Suppressor macrophage treated with lipopolysaccharide for 1 hour (primary cell): ENCODE measurements at places on chromosomes 1 and 21.

- no peak for DNase-seq
These were observed 895.6 kb downstream of the TTLL7 start for GRCh38 chr1:83103341-83103740.

DNA sequence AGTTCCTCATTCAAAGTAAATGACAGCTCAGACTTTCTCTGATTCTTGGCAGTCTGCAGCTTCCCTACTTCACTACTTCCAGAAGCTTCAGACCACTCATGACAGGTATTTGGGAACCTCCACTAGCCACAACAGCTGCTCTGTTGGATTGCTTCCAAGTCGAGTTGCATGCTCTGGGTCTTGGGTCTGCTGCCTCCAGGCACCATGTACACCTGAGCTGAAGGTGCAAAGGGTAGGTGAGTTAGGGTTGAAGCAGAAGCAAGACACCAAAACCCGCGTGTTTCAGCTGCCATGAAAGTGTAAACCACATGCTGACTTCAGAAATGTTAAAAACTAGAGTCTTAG, 62.7 kb downstream of the ZNF684 start:
- no peak for DNase-seq

- DNase-seq: no peak
These were observed 23.4 kb downstream of the ZNF678 start for GRCh38 chr1:227586733-227587132.

- no peak for DNase-seq
These were observed 111.2 kb upstream of the OLIG2 start for GRCh38 chr21:32914424-32915039.

- peak; percentile 93 for DNase-seq
These were observed 3.5 kb upstream of the FCMR start for GRCh38 chr1:206925106-206925736.

DNA sequence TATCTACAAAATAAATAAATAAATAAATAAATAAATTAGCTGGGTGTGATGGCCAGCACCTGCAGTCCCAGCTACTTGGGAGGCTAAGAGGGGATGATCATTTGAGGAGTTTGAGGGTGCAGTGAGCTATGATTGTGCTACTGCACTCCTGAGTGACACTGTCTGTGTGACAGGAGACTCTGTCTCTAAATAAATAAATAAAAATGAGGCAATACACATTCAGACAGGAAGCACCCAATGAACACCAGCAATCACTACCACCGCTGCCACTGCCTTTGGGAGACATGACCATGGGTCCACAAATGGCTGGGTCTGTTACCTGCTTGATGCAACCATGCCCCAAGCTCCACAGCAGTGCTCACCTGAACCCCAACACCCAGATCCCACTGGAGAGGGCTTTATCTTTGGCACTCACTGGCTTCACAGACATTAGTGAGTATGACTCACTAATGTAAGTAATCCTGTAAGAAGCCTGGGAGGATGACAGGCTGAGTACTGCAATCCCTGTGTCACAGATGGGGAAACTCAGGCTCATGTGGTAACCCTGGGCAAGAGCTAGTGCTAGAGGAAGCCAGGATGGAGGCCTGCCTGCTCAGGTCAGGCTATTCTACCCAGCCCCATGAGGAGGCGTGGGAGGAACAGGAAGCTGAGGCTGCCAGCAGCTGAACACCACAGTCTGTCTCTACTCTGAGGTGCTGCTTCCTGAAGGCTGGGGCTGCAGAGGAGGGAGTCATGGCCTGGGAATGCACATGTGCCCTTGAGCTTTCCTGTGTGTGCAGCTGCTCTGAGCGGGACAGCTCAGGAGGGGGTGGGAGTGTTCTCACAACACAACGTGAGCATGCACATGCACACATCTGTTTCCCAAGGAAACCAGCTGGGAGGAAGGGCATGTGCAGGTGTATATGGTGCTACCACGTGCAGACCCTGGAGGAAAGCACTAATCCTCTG, 43.0 kb downstream of the SLC9A1 start:
- peak; percentile 99 for DNase-seq

GRCh38 chr1:84426376-84426775, 28.1 kb downstream of the DNASE2B start:
- no peak for DNase-seq

DNA sequence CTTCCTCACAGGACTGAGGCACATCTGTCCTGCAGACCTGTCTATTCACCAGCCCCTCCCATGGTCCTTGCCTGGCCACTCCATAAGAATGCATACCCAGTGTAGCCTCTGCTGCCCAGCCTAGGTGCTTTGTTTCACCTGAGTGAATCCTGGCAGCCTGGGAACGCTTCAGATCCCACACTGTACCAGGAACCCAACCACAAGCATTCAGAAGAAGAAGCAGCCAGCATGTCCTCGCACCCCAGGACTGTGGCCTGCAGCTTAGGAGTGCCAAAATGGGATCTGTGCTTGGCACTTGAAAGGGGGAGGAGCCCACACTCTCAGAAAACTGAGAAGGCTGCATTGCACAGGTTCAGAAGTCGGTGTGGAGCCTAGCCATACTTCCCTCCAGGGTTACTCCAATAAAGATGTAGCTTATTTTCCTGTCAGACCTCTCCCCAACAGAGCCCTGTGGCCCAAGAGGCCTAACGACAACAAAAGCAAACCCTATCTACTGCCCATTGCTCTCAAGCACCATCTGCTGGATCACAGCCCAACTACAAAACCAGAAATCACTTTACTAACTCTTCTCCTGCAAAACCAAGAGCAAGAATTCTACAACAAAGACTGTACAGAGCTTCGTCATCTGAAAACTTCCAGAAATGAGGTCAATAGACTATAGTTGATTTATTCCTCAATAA, 923.1 kb upstream of the NEGR1 start:
- DNase-seq: no peak

DNA sequence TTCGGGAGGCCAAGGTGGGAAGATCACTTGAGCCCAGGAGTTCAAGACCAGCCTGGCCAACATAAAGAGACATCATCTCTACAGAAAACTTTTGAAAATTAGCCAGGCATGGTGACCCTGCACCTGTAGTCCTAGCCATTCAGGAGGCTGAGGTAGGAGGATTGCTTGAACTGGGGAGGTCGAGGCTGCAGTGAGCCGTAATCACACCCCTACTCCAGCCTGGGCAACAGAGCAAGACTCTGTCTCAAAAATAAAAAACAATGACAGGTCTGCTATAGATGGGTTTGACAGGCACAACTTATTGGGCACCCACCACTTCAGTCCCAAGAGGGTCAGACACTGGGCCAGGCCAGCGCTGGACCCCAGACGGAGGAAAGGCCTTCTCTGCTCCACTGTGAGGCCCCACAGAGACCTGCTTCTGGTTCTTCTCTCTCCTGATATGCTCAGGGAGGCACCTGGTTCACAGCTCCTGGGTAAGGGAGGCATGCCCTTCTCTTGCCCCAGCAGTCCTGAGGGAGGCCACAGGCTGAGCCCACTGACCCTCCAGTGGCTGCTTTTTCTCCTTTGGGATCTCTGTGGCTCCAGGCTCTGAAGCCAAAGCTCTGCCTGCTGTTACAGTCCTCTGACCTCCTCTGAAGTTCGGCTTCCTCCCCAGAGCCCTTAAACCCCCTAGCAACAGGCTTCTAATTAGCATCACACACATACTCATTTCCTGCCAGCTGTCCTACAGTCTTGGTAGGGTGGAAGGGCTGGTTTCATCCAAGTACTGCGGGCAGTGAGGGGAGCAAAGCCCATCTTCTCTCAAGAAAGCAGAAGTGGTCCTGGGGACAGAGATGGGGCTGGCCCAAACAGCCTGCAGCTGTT, 14.4 kb downstream of the S100A16 start:
- DNase-seq: peak; percentile 76

GRCh38 chr1:158153746-158154444, 26.8 kb upstream of the CD1D start:
- DNase-seq: peak; percentile 73

GRCh38 chr21:33261635-33262034, 4.5 kb upstream of the IL10RB start:
- DNase-seq: no peak

DNA sequence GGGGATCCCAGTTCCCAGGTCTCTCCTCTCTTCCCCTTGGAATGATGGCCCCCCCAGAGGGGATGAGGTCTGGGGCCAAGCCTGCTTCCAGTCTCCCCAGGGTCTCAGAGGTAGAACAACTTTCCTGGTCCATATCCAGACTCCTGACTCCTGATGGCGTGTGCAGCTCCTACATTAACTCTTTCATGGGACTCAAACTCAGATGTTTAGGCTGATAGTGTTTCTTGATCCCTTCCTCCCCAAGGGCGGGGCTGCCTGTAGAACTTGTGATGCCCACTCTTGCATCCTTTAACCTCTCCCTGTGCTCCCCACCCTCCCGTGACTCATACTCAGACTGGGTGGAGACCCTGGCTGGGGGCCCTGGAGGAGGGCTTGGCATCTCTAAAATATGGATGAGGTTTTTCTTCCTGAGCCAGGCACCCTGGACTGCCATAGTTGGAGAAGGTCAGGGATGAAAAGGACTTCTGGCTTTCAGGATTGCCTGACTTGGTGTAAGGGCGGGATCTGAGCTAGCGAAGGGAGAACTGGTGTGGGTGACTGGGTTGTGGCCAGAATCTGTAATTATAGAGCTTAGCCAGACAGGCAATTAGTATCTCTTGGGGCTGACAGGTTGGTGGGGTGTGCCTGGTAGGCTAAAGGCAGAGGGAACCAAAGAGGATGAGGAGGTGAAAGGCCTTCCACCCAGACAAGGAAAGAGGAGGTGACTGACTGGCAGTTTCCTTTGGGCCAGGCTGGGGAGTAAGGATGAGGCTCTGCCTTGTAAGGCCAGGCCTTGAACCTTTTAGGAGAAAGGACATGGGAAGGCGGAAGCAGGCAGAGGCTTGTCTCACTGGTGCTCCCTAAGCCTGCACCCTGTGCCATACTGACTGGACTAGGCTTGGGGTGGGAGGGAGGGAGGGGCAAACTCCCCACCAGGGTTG, 1.5 kb downstream of the ATP8B2 start:
- no peak for DNase-seq

- no peak for DNase-seq
These were observed 44.0 kb upstream of the FMO2 start for GRCh38 chr1:171140956-171141687.

DNA sequence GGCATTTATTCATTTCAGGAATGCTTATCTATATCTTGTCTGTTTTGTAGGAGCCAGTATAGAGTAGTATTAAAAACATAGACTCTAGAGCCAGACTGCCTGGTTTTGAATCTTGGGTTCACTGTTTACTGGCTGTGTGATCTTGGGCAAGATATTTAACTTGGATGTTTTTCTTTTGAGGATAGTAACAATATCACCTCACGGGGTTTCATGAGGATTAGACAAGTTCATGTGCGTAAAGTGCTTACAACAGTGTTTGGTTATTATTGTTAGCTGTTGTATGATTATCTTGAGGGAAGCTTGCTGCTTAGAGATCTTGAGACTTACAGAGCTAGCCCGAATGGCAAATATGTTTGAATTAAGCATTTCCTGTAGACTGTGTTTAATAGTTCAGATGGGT, 40.2 kb downstream of the WNT4 start:
- DNase-seq: no peak

GRCh38 chr1:89695847-89696246, 62.9 kb downstream of the LRRC8C start:
- DNase-seq: no peak

DNA sequence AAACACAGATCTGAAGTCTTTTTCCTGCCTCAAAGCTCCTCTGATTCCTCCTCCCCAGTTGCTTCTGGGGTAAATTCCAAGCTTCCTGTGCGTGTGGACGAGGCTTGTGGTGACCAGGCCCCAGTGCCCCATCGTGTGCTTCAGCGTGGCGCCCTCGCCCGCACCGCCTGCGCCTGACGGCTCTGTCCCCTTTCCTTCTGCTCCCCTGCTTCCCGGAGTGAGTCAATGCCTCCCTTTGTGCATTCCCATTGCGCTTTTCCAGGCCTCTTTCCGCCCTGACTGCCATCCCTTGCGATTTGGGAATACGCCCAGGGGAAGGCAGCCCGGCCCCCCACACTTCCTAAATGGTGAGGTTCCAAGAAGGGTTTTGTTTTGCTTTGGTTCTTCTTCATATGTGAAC, 36.3 kb downstream of the FAAP20 start:
- no peak for DNase-seq

DNA sequence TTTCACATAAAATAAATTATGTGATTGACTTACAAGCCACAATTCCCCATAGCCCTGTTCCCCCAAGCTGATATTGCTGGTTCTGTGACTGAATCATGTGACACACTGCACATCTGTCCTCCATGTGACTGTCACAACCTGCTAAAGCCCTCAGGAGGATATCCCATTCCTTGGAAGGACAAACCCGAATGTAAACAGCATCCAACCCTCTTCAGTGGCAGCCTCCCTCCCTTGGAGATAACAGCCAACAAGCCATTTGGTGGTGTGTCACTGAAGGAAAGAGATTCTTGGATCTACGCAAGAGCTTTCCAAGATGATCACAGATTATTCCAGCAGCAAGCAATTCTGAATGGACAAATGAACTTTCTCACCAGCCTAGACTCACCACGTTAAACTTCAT, 153.9 kb upstream of the TIAM1 start:
- DNase-seq: no peak

GRCh38 chr1:2135441-2135841, 59.1 kb downstream of the FAAP20 start:
- DNase-seq: no peak

DNA sequence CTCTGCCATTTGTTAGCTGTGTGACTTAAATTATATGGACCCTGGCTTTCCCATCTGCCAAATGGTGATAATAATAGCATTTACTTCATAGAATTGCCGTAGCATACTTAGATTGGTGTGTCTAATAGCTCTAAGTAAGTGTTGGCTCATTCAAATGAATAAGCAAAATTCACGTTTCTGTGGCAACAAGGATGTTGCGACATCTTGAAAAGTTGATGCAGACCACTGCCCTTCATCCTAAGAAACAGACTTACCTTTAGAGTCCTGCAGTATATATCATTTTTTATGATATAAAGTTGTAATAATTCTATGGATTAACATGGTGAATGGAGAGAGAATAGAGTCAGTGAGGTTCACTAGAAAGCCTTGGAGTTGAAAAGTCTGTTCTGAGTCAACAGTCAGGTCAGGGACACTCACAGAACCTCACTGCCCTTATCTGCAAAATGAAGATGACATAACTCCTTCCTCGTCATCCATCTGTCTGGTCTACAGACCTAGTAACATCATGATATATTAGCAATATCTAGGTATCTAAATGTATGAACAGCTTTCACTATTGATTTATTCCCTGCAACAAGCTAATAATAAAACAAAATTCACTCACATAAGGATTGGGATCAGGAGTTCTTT, 167.3 kb upstream of the C8B start:
- no peak for DNase-seq

GRCh38 chr1:78274814-78275213, 216.0 kb upstream of the PTGFR start:
- DNase-seq: no peak

DNA sequence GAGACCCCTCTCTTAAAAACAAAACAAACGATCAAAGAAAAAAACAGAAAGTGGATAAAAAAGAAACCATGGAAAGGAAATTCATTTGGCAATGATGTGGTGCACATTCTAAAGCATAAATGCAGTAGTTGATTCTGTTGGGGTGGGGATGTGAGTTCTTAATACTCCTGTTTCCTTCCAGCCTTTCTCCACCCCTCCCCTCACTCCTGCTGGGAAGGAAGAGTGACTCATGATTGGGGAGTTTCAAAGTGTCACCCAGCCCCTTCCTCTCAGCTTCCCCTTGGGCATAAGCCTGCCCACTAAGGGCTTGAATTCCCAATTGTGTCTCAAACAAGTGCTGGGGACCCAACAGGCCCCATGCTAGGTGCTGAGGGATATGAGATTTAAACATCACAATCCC, 6.7 kb upstream of the PINK1 start:
- peak; percentile 40 for DNase-seq

- DNase-seq: no peak
These were observed 24.1 kb upstream of the DESI2 start for GRCh38 chr1:244628789-244629188.
